ENCODE measurements at places on chromosomes 5 and 9.

- no peak for DNase-seq
These were observed 30.2 kb upstream of the GABRP start for GRCh38 chr5:170753311-170753710.

DNA sequence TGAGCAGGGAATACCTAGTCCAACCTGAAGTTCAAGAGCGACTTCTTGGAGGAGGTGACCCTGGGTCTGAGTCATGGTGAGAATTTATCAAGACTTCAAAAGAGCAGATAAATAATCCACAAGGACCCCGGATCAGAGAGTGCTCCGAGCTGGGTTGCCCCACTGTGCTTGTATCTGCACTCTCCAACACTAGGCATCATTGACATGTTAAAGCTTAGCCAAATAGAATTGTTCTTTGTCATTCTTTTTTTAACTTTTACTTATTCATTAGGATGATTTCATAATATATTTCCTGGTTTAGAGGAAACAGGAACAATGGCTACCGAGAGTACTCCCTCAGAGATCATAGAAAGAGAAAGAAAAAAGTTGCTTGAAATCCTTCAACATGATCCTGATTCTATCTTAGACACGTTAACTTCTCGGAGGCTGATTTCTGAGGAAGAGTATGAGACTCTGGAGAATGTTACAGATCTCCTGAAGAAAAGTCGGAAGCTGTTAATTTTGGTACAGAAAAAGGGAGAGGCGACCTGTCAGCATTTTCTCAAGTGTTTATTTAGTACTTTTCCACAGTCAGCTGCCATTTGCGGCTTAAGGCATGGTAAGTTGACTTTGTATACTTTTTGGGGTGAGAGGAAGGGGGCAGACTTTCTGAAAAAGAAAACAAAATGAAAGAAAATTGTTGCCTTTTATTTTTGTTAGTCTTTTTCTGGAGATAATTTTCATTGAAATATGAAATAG, at the start of gene CARD6:
TSS of gene CARD6 (plus strand) at position 300 of the 738 bp plus-strand sequence. CDS start at position 316, 16 bp downstream.
- peak; percentile 31 for DNase-seq

GRCh38 chr5:174412941-174413340, 311.4 kb upstream of the MSX2 start:
- no peak for DNase-seq

DNA sequence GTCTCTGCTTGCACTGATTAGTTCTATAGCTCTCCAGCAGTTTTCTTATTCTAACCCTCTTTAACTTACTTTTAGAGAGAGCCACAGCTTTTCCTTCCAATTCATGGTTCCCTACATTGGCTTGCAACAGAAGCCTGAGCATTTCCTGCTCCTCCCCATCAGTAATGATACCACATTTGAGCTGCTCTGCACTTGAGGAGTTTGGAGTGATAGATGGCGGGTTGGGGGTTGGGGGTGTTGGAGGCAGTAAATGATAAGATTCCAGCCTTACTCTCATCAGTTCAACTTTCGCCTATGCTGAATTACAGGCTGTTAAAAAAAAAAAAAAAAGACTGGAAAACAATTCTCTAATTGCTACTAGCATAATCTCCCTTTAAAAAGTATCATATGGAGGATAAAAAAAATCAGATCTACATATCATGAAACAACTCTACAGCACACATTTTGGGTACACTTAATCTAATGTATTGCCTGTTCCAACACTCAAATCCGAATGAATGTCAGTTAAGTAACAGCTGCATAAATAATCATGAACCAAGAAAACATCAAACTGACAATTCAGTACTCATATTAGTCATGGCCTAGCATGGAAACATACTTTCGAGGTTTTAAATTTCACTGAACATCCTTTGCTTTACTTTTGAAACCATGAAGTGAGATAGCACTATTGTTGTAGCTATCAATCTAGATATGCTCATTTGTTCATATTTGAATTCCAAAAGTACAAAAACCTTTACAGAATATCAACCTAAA, 224.7 kb downstream of the NFIB start:
- no peak for DNase-seq

DNA sequence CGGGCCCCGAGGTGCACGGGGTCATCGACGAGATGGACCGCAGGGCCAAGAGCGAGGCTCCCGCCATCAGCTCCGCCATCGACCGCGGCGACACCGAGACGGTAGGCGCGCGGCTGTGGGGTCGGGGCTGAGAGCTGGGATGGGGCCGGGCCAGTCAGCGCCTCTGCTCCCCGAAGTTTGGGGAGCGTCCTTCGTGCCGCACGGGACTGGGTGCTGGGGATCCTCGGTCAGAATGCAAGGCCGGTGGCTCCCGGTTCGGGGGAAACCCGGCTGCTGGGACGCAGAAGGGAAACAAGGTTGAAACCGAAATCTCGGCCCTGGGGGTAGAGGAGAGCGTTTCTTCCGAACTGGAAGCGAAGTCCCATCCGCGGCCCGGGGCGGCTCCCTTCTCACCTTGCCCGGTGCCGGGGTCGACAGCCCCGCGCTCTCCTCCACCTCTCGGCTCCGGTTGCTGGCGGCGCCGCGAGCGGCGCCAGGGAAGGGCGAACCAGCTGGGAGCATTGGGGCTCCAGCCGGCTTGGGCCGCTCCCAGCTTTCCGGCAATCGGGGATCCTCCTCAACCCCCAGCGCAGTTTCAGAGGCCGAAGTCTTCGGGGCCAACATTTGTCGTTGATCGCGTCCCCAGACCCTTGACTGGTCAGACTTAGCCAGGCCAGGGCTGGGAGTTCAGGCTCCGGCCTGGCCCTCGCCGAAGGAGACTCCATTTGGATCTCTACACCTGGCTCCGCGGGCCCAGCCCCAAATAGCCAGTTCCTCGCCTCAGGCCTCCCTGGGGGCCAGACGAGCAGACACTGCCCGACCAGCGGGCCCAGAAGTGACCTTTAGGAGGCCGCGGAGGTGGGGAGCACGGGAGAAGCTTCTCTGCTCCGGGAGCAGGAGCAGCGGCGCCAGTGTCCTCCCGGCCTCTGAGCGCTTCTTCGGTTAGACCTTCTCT, 1.1 kb downstream of the LHX2 start:
- no peak for DNase-seq

DNA sequence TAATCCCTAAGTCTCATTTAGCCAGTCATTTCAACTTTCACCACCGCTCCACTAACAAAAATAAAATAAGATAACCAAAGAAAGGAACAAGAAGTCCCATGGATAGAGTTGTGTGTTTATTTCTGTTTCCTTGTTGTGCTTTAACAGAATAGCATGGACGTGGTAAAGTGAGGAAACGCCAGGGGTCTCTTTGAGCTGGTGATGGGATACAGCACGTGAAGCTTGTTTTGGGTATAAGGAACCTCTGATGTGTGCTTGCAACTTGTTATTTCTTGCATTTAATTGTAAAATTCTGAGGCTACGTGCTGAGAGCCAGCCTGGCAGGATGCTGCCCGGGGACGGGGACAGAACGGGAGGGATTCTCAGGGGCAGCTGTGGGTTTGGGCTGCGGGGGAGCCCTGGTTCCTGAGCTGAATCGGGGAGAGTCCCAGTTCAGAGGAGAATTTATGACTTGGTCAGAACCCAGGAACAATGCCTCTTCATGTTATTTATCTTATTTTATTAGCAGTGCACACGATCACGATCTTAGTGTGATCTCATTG, 63.4 kb downstream of the ANKRD33B start:
- peak; percentile 40 for DNase-seq

DNA sequence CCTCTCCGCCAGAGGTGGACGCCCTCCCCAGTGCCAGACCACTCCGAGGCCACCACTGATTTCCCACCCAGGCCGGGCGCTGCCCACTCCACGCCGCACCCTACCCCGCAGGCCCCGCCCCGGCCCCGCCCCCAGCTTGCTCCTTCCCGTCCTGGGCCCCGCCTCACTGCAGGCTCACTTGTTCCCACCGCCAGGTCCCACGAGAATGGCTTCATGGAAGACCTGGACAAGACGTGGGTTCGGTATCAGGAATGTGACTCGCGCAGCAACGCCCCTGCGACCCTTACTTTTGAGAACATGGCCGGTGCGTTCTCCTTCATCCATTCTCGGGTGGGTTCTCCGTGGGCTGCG, 6.5 kb downstream of the LRRC26 start:
- DNase-seq = no peak

DNA sequence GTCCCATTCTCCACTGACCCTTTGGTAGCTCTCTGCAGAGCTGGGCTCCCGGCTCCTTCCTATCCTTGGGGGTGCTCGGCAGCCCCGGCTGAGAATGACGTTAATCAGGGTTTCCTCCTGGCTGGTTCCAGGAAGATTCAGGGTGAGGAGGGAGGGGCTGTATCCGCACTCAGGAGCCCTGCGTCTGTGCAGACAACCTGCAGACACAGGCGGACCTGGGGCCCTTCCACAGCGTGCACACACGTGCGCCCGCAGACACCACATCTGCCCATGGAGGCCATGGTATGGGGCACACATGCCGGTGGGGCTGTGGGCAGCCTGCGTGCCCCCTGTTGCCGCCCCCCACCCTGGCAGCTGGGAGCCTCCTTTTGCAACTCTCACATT, 66.6 kb upstream of the RNU6ATAC start:
- no peak for DNase-seq

GRCh38 chr9:111008158-111009075, 29.9 kb downstream of the LPAR1 start:
- DNase-seq = no peak

GRCh38 chr9:89880161-89880560, 275.3 kb downstream of the GADD45G start:
- no peak for DNase-seq

GRCh38 chr5:127892467-127893207, 189.4 kb downstream of the CCDC192 start:
- DNase-seq = no peak

DNA sequence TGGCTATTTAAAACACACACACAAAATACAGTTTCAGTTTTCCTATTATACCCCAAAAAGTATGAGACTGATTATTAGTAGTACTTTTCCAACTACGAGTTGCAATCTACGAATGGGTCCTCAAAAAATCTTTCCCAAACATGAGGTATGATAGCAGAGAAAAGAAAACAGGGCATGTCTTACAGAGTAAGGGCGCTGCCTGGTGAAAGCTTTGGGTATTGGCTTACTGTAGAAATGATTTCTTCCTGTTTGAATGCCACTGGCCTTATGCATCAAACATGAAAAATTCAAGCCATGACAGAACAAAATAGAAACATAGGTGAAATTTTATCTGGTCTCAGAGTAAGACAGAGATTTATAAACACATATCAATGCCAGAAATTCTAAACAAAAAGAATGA, 448.0 kb downstream of the SPOCK1 start:
- DNase-seq = no peak

DNA sequence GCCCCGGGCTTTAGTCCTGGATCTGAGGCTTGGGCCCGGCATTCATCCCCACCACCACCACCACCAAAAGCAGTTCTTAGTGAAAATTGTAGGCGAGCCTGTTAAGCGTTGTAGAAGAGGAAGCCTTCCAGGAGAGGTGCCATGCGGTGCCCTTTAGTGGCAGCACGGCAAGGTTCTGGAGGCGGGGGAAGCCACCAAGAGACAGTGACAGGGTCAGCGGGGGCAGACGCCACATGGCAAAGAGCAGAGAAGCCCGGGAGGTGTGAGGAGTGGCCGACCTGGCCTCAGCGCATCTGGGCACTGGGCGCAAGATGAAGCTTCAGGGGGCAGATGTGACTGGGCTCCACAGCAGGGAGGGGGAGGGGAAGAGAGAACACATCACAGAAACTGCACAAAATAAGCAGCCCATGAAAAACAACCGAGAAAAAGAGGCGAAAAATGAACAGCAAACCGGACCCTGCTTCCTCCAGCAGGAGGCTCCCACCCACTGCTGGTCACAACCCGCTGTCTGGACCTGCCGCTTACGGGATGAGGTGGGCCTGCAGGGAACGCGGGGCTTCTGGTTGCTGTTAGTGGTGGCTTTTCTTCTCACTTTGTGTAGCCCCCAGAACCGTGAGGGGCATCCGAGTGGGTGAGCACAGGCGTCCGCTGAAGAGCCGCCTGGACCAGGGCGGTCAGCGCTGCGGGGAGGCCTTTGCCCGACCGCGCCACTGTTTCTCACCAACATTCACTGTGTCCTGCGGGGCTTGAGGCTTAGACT, 4.3 kb downstream of the LRRC14B start:
- DNase-seq = peak; percentile 26

- DNase-seq = no peak
These were observed 68.7 kb downstream of the NTNG2 start for GRCh38 chr9:132230605-132231004.

DNA sequence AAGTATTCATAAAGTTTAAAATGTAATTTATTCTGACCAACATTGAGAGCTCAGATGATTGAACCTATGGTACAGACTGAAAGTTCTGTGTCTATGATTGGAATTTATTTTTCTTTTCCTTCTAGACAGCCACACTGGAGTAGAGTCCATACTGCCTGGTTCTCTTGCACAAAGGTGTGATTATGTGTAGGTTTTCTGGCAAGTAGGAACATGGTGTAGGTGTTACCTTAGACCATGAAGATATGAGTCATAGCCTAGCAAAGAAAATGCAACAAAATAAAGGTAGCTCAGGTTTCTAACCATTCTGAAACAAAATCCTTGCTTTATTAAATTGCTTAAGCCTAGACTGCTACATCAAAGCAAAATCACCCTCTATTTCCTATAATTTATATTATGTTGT, 143.4 kb downstream of the CDH12 start:
- no peak for DNase-seq

DNA sequence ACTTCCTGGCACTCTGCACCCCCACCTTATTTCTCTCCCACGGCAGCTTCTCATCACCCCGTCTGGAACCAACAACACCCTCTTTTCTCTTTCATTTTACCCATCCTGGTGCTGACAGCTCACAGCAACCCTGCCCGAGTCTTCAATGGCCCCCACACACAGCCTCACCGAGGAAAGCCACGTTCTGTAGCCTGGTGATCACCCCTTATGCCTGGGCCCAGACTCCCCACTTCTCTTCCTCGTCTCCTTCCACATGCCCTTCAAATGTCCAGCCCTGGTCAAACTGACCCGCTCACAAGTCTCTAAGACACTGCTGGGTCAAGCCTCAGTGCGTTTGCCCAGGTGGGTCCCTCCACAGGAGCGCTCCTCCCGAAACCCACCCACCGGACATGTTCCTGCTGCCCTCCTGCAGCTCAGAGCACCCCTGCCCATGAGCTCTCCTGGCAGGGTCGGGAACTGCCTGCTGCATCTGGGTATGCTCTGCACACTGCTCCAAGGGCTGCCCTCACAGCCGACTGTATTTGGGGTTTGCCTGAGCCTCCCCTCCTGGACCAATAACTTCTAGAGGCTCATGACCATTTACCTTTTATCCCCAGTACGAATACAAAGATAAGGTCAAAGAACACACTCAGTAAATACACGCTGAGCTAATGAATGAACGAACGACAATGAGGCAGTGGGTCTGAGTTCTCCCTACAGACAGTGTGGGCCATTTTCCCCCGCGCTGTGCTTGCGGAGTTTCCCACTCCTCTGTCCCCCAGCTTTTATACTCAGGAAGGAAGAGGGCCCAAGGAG, 154.7 kb upstream of the PHYKPL start:
- DNase-seq = no peak

- DNase-seq = no peak
These were observed 16.2 kb upstream of the CPLX2 start for GRCh38 chr5:175855041-175855720.

DNA sequence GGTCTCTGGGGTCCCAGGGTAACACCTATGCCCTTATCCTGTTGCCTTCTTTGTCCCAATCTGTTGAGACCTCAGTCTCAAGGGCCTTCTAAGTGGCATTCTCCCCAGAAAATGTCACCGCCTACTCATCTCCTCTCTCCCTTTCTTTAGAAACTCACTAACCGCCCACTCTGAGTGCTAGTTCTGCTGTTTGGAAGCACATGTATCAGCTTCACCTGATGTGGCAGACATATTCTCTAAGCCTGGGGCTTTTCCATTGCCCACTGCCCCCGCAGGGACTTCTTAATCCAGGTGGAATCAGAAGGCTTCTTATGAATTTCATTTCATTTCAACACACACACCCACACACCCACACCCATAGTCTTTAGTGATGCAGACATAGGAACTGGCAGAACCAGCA, 165.1 kb downstream of the ASTN2 start:
- DNase-seq = no peak

- DNase-seq = no peak
These were observed 44.6 kb downstream of the POC5 start for GRCh38 chr5:75672616-75673015.
